ENCODE measurements at places on chromosomes 6 and 20.

GRCh38 chr6:26537846-26538571 lies at the start of gene HMGN4:
Gene HMGN4, plus strand, starts transcription at chr6:26538366. Its CDS starts 6,841 bp downstream, at chr6:26545207.
- DNase-seq, result peak; percentile 84

- no peak for DNase-seq
Observed at GRCh38 chr6:162217811-162218493, 509.6 kb downstream of the PRKN start.

GRCh38 chr20:57108742-57109570 lies 157.5 kb downstream of the BMP7 start:
- no peak for DNase-seq

DNA sequence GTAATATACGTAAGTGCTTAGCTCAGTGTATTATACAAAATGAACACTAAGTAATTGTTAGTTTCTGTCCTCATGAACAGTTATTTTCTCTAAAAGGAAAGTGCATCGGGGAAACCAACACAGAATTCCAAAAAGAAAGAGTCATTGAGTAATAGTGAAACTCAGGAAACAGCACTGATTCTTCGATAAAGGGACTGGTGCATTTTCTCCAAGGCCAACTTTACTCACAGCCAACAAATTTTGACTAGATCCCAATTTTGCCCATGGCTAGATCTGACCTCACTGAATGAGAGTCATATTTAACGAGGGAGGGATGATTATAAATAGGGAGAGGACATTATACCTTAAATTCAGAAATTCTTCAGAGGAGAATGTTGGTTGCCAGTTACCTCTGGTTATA lies 390.9 kb upstream of the NRSN1 start:
- no peak for DNase-seq

DNA sequence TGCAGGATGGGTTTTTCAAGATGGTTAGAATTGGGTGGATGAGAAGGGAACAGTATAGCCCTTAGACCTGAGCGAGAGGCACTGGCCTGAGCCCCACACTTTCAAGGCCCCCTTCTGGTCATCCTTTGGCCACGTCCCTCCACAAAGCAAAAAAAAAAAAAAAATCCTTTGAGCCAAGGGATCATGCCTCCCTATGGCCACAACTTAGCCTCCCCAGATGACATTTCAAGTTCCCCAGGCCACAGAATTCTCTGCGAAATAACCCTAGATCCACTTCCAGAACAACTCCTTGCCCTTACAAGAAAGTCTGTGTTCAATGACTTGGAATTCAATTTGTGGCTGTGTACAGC lies 30.4 kb downstream of the ELOVL2 start:
- no peak for DNase-seq

All from urothelium cell line (cell line).